ENCODE measurements at places on chromosomes 5 and 9. TPM values are rescaled to one million over a fixed set of nuclear protein-coding genes. Genes with fewer than 3 reads are reported as not detected.

Gene ADRB2
- total RNA-seq, result 1.6 TPM

Gene LAMC3
- 3.0 TPM for total RNA-seq

Gene IFNA14
- total RNA-seq, result not detected

Gene PCDHA4
- total RNA-seq, result 18.6 TPM

Data from occipital lobe (tissue), 3 donors.